ENCODE measurements at places on chromosomes 6 and 20.

- no peak for DNase-seq
Observed at GRCh38 chr6:90444160-90444714, 142.6 kb downstream of the MAP3K7 start.

DNA sequence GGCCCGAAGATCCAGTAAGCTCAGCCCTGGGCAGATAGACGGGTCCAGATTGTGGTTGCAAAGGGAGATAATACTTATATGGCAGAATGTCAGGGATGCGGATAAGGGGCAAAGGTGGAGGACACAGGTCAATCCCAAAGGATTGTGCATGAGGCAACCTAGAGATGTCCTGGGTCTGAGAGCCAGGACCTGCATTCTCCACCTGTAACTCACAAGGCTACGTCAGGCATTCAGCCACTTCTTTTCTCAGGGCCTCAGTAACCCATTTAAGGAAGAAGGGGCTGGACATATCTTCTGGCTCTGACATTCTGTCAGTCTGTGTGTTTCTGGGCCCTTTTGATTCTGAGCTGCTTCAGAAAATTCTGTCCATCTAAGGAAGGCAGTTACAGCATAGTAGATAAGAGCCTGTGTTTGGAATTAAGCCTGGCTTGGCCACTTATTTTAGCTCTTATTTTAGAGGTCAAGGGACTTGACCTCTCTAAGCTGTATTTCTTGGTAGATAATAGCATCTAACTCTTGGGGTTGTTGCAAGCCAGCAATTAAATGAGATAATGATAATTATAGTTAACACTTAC is 40.2 kb downstream of the CNBD2 start:
- no peak for DNase-seq

GRCh38 chr20:57811374-57812020 is 101.7 kb upstream of the PMEPA1 start:
- no peak for DNase-seq

DNA sequence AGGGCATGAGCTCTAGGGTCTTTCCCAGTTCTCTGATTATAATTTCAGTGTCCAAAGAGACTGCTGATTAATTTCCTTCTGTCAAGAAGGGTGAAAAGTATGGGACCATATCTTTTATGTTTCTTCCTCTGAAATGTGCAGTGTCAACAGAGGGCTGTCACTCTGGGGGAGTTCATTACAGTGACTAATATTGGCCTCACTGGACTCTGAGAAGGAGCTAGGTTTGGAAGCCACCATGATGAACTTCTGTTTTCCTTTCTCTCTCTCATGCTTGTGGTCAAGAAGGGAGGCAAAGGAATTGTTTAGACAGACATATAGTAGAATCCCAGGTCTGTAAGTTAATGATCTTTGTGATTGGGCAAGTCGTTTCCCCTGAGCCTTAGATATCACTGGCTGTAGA is 41.8 kb upstream of the BMP6 start:
- DNase-seq = no peak

DNA sequence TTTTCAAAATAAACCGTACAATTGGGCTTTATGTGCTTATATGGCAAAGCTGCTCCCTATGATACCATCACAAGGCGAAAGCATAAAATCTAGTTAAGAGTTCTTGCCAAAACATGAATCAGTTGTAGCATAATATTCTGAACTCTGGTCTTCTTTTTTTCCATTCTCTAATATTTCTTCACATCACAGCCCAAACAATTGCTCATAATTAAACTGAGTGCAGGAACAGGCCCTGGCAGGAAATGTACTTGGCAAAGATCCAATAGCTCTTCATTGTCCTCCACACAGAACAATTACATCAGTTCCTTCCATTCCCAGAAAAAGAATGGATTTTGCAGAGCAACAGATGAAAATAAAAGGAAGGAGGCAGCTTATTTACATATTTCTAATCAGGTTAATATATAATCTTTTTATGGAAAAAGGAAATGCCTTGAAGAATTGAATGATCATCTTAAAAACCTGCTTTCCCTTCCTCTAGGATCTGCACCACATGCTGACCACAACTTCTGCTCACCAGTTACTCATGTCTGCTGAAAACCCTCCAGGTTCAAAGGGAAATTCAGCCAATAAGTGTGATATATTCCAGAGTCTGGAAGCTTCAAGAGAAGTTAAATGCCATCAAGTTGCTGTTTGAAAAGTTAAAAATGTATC is 123.3 kb upstream of the COL21A1 start:
- no peak for DNase-seq
